D721Med (cell line): ENCODE measurements at places on chromosomes 12 and 14.

DNA sequence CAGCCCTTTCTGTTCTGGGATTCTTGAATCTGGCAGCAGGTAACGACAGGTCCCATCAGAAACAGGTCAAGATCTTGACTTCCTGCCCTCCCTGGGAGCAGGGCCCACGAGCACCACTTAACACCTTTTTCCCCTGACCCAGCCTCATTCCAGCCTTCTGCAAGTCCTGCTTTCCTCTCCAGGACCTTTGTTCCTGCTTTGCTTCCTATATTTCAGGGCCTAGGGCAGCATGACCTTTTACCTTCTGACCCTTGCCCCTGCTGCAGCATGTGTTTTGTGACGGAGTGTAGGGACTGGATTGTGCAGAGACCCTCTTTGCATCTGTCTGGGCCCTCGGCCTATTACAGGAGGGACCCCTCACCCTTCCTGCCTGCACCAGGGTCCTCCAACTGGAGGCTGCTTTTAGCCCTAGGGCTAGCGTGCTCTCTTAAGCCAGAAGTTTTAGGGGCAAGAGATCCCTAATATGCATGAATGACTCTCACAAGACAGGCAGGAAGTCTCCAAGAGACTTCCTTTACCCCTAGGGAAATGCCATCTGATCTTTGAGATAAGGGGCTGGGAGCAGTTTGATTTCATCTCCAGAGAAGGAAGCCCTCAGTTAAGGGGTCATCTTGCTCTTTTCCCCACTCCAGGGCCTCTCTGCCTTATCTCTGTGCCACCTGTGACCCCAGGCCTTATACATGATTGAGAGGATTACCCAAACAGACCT lies 209.4 kb upstream of the BCL2L14 start:
- no peak for DNase-seq

- no peak for DNase-seq
Observed at GRCh38 chr12:14545144-14546124, 22.2 kb downstream of the PLBD1 start.

DNA sequence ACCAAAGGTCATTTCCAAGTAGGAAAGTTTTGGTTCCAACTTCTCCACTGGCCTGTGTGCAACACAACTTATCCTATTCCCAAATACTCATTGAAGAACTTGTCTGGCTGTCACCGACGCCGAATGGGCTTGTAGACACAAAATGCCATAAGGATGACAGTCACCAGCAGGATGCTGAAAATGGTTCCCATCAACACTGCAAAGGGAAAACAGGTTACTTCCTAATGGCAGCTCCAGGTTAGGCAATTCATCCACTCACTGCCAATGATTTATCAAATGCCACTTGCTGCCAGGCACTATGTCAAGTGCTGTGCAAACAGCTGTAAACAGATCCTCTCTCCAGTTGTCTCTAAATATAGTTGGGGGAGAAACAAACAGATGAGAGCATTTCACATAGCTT lies 6.1 kb downstream of the C12orf76 start:
- no peak for DNase-seq

DNA sequence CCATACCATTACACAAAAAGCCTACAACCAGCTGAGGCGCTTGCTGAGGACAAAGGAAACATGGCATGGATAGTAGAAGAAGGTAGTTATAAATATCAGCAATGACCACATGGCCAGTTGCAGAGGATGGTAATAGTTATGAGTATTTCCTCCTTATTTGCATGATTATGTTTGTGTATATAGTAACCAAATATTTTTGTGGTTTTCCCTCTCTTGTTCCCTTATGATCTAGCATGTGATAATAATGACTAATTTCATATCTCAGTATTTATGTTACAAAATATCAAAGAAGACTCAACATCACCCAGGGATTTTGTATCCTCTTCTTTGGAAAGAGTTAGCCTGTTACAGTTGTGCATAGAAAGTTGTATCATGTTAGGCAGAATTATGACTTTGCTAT lies 13.5 kb upstream of the CATSPERB start:
- DNase-seq, result no peak

- no peak for DNase-seq
Observed at GRCh38 chr12:92721130-92721529, 18.3 kb downstream of the PLEKHG7 start.

GRCh38 chr14:35858521-35859209 lies 32.5 kb downstream of the BRMS1L start:
- no peak for DNase-seq

DNA sequence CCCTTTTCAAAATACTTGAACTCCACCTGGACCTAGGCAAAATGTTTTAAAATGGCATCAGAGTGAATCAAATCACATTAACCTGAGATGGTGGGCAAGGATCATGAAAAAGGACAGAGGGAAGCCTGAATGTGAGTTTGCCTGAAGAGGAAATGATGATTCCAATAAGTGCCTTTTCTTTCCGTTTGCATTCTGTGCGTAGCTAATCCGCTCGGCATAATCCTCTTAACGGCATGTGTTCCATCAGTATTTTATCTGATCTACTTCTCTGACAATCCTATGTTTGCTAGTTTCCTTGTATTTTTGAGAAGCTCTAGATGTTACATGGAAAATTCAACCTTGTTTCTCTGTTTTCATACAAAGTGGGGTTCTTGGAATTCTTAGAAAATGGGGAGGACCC lies 354.6 kb downstream of the NRXN3 start:
- DNase-seq, result no peak

GRCh38 chr12:27824126-27824842 lies 44.2 kb upstream of the MANSC4 start:
- no peak for DNase-seq

DNA sequence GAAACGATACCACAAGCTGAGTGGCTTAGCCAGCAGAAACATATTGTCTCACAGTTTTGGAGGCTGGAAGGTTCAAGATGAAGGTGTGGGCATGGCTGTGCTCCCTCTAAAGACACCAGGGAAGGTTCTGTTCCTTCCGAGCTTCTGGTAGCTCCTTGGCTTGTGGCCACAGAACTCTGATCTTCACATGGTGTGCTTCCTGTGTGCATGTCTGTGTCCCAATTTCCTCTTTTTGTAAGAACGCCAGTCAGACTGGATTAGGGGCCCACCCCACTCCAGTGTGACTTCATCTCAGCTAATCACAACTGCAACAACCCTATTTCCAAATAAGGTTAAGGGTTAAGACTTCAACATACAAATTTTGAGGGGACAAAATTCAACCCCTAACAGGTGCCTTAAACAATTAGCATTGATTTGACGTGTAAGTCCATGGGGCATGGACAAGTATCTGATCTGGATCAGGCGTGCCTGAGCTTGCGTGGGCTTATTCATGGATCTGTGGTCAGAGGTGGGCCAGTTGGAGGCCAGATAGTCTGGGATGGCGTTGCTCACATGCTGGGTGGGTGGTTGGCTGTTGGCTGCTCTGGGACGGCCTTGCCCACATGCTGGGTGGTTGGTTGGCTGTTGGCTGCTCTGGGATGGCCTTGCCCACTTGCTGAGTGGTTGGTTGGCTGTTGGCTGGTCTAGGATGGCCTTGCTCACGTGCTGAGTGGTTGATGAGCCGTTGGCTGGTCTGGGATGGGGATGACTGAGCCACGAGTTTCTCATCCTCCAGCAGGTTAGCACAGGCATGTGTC lies 88.5 kb downstream of the LGMN start:
- DNase-seq, result no peak

DNA sequence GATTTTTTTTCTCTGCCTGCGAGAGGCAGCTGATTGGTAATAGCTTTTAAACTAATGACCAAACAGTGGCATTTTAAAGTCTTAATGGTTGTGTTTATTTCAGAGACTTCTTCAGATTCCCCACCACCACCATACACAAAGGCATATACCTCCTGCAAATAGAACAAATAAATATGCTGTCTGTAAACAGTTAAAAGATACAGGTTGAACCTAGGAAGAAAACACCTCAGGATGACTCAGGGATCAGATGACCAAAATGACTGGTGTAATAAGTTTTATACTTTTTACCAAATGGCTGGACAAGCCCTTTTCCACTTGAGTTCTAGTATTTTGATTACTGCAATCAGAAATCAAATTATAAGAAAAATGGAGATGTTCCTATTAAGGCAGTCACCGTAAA lies 364.1 kb downstream of the PAWR start:
- no peak for DNase-seq

- no peak for DNase-seq
Observed at GRCh38 chr14:91509878-91510170, 286 bp downstream of the PPP4R3A start.
